ENCODE measurements at places on chromosomes 11 and 22.

DNA sequence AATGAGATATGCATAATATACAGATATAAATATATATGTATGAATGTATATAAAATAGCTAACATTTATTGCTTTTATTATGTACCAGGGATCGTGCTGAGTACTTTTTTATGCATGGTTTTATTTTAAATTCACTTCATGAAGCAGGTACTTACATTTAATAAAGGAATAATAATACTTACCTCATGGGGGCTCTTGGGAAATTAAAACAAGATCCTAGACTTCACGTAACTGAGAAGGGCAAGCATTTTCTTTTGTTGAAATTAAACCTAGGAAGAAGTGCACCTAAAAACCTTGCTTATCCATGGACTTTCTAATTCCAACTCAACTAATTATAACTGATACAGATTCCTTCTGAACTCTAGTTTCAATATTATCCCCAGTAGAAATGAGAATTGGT is 40.0 kb upstream of the ABTB2 start:
- DNase-seq = no peak

GRCh38 chr11:60641940-60642339 is 57.5 kb upstream of the MS4A8 start:
- DNase-seq = no peak

DNA sequence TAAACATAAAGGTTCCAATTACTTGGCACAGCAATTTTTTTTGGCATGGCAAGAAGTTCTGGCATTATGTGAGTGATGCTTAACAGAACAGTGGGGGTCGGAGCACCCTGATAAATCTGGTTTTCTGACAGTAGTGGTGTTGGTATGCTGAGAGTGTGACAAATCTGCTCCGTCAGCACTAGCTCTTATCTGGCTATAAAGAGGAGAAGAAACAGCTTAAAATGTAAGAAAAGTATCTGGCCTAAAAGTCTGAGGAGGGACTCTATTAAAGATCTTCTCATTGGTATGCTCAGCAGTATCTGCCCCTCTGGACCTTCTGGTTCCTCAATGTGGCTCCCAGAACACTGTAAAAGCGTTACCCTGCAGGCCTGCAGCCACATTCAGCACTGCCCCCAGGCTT is 137.4 kb downstream of the PLEKHA7 start:
- no peak for DNase-seq

DNA sequence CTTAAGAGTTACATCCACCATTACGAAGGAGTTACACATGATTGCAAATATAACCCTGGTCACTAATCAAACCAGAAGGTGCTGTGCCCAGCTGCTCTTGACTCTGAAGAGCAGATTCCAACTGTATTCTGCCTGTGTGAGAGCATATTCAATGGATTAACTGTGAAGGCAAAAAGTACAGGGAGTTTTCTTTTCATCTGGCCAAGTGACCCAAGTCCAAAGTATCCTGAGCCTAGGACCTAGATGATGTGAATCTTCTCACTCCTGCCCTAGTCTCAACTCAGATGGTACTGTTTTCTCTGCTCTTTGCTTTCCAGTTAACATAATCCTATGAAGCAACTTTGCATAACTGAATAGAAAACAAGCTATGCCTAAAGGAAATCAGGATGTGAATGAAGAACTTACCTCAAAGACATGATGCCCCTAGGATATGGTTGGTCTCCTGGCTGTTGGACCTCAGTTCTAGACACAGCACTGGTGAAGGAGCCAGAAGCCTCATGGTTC is 105.9 kb downstream of the C11orf58 start:
- no peak for DNase-seq

DNA sequence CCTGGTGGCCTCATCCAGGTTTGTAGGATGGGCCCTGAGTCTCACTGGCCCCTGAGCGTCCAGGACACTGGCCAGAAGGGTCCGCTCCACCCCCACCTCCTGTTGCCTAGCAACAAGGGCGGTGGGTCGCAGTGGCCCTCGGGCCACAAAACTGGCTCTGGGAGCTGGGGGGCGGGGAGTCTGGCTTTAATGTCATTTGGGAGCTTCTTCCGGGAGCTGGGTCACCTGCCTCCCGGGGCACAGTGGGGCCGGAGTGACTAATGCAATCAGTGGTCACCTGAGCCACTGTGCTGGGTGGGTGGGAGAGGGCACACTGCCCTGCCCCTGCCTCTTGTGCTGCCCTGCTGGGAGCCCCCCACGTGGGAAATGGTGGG is 2.6 kb downstream of the TH start:
- no peak for DNase-seq

Data from stimulated activated CD4-positive, alpha-beta T cell treated with anti-CD3 and anti-CD28 coated beads, Interleukin-1b, Interleukin-23, amount 100 ng/mL, for 1 hour (primary cell).